GM12864 (cell line): ENCODE measurements at places on chromosomes 6 and 20.

DNA sequence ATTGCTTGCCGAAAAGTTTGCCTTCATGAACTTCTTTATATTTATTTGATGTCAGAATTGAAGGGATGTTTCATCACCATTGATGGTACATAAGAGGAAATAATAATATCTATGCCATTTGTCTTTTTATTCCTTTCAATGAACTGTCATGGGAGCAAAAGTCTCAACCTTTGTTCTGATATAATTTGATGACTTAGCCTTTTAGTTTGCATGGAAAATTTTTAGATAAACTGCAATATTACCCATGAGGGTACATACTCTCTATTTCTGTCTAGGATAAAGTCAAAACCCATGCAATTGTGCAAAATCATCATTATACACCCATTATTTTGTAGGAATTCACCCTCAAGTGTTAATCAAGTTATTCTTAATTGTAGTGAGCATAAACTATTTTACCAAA, 15.9 kb downstream of the TBXT start:
- no peak for DNase-seq

GRCh38 chr20:11083841-11084240, 410.0 kb upstream of the JAG1 start:
- no peak for DNase-seq

- no peak for DNase-seq
These were observed 57.5 kb upstream of the NFATC2 start for GRCh38 chr20:51600016-51600420.

GRCh38 chr6:3849681-3850450, 693 bp downstream of the FAM50B start:
- DNase-seq = no peak

DNA sequence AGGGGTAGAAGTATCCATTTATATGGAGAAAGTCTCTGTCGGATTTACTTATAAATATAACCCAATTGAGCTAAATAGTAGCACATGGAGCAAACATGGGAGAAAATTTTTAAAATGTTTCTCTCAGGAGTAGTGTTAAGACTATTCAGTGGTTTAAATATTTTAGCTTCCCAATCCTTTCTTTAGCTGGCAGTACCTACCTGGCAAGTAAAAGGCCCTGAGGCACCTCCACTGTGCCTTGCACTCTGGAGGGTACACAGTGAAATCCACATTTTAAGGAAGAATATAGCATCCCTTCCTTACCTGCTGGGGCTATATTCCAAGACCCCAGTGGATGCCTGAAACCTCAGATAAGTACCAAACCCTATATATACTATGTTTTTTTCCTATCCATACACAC, 124.2 kb downstream of the KLHL32 start:
- DNase-seq = no peak

- no peak for DNase-seq
These were observed 132.2 kb upstream of the SCGN start for GRCh38 chr6:25519856-25520255.

DNA sequence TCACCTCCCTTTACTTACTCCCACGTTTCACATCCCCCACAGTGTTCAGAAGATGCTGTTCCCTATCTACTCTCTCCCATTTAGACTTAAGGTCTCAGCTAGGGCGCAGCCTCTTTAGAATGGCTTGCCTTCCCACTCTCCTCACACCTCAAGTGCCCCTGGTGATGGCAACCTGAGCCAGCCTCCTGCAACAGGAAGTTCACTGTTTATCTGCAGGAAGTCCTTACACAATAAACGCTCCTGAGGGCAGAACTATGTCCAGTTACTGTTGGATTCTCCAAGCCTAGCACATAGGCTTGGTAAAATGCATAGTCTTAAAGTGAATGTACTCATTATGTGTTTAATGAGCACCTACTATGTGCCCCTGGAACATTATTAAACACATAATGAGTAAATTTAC, 21.9 kb upstream of the RAB22A start:
- no peak for DNase-seq

DNA sequence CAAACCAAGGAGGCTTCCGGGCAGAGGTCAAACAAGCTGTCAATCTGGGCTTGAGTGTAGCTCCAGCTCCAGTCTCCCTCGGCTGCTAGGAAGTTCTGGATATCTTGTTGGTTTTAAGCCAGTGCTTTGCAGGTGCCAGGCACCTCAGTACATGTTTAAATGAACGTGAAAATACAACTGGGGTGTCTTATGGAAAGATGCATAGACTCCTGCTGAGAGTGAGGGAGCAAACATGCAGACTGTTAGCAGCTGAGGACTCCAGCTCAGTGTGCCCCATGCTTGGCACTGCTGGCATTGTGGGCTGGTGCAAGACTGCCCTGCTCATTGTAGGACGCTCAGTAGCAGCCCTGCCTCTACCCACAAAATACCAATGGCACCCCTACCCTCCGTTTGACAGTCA, 28.5 kb downstream of the ERMARD start:
- no peak for DNase-seq

GRCh38 chr6:104404377-104404776, 455.3 kb downstream of the HACE1 start:
- no peak for DNase-seq

GRCh38 chr6:83546636-83547035, 34.3 kb downstream of the PRSS35 start:
- no peak for DNase-seq

DNA sequence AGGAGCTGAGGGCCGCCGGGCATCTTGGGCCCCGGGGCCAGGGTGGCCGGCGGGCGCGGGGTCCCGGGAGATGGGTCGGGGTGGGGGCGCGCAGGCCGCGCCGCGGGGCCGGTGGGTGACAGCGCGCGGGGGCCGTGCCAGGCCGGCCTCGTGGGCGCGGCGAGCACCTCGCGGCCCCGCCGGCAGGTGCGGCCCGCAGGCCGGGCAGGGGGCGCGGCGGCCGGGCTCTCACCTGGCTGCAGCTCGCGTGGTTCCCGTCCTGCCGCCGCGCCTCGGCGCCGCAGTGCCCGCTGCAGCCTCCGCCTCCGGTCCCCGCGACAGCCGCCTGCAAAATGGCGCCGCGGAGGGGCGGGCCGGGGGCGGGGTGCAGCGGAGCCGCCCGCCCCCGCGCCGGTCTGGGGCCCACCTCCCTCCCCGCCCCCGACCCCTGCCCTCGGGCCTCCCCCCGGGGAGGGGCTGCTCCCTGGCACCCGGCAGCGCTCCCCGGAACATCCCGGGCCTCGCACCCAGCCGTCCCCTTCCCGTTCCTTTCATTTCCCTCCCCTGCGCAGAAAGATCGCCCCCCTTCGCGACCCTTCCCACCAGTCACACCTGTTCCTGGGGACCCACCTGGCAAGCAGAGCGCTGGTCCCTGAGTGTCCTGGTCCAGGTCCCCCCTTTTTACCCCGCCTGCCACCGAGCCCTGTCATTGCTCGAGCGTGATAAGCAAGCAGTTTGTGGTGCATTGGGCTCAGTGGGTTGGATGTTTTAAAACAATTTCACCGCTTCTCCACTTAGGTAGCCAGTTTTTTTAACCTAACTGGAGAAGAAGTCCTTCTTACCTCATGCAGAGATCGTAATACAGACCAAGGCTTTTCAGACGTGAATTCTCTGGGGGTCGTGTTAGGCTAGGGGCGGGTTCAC, at the start of gene SLC23A2:
SLC23A2 (minus strand) TSS at position 337 of the 903 bp plus-strand sequence. CDS start 68,948 bp downstream, outside the sequence.
- no peak for DNase-seq

GRCh38 chr6:9537381-9537780, 877.5 kb downstream of the TFAP2A start:
- no peak for DNase-seq

GRCh38 chr20:3559637-3560036, 88.8 kb downstream of the ATRN start:
- DNase-seq = no peak

DNA sequence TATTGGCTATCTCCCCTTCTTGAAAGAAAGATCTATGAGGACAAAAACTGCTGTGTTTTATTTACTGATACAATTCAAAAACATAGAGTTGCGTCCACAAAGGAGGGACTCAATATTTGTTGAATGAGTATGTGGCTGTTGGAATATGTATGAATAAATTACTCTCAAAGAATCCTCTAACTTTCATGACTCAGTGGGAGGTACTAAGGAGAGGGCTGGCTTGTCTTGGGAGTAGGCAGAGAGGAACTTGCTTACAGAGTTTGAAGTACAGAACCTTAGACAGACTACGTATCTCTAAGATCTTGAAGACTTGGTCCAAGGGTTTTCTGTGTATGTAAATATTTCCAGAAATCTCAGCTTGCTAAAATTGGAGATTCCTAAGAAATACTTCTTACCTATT, 504.0 kb upstream of the PTCHD4 start:
- no peak for DNase-seq

DNA sequence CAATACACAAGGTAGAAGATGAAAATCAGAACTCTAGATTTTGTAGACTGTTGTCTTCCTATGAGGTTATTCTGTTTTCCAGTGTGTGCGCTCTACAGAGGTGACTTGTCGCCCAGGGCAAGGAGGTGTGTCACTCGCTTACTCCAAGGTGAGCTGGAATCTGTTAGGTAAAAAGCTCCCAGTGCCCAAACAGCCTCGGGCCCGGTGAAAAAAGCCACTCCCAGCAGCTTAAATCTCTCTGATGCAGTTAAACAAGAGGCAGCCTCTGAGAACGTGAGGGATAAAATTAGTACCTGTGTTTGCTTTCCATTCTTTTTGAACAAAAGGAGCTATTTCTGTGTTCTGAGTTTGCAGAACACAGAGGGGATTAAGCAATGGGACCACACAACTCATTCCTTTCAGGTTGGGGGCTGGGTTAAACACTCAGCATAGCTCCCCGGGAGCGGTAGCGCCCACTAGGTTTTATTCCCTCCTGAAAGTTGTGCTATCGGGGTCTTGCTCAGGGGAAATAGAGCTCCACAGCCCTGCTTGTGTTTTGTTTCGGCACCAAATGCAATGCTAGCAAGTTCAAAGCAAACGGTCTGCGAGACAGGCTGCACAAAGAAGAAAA, 181.2 kb downstream of the FOXA2 start:
- no peak for DNase-seq

DNA sequence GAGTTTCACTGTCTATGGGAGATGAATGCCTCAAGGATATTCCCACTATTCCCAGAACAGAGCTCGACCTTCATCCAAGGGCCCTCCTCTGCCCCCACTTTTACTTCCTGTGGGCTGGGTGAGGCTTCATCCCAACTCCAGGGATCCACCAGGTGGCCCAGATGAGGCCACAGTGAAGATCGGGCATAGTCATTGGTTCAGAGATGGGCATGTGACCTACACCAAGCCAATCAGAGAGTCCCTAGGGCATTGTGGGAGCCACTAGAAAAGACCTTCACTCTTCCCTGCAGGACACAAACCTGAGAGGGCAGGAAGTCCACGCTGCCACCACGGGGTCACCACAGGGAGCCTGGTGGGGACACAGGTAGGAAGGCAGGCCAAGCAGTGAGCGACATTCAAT, 72.9 kb upstream of the SLC22A16 start:
- DNase-seq = no peak

GRCh38 chr6:134410541-134410940, 92.6 kb upstream of the SGK1 start:
- DNase-seq = no peak

GRCh38 chr6:39881851-39882530, 52.3 kb downstream of the MOCS1 start:
- no peak for DNase-seq

DNA sequence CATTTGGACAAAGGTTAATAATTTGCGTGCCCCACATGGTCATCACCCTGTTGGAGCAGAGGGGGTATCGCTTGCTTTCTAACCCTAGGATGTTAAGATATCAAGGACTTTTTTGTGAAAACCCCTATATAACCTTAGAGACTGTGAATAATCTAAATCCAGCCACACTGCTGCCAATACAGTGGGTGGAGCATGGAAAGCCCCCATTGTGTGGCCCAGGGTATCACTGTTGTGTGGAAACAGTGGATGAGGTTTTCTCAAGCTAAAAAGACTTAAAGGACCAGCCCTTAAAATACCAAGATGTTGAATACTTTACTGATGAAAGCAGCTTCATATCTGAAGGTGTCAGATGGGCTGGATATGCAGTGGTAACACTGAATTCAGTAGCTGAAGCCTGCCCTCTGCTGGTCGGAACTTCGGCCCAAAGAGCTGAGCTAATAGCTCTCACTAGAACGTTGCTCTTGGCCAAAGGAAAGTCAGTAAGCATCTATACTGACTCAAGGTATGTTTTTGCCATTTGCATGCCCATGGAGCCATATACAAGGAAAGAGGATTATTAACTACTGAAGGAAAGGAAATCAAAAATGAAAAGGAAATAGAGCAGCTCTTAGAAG, 695.2 kb downstream of the PHF3 start:
- peak; percentile 25 for DNase-seq

- no peak for DNase-seq
These were observed 21.2 kb downstream of the FRMD1 start for GRCh38 chr6:168057836-168058235.

GRCh38 chr6:14397518-14397901, 279.9 kb downstream of the CD83 start:
- no peak for DNase-seq

- no peak for DNase-seq
These were observed 5.1 kb downstream of the SYNCRIP start for GRCh38 chr6:85637579-85637978.

GRCh38 chr6:149628875-149629510, 19.5 kb downstream of the KATNA1 start:
- no peak for DNase-seq

DNA sequence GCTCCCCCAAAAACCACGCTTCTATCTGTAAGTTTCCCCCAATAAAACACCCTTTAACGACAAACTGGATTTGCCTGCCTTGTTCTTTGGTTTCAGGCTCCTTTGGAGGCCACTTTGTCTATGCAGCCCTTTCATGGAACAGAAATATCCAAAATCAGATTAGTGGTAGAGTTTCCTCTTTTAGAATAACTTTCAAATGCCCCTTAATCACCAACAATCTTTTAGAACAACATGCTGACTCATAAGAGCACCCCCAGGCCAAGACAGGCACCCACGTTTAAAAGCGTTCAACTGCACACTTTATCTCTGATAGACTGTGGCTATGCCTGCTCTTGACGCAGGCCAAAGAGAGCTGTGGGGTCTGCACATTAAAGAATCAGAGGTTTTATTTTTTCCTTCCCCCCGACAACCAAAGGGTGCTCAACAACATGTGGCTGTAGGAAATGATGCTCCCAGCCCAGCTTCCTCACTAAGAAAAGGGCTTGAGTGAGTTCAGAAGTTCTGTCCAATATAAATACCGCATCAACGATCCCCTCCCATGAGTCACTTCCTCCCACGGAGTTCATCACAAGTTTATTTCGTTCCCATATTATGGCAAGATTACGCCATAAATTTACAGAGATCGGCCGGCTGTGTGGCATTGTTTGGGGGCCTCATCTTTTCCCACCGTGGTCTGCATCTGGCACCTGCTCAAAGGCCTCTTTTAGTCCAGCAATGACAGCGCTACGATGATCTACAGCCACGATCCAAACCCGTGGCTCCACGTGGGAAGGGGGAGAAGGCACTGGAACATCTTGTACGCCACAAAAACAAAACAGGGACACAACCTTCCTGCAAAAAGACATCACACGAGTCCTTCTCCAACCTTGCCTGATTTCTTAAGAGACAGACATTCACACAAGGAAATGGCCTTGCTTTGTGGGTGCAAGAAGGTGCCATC, 88.8 kb upstream of the NFATC2 start:
- no peak for DNase-seq
